ENCODE measurements at places on chromosomes 16 and 17.

GRCh38 chr17:80797741-80798594, 193.7 kb upstream of the CHMP6 start:
- DNase-seq: no peak

- peak; percentile 9 for DNase-seq
Observed at GRCh38 chr16:85781695-85782370, 17.5 kb downstream of the EMC8 start.

DNA sequence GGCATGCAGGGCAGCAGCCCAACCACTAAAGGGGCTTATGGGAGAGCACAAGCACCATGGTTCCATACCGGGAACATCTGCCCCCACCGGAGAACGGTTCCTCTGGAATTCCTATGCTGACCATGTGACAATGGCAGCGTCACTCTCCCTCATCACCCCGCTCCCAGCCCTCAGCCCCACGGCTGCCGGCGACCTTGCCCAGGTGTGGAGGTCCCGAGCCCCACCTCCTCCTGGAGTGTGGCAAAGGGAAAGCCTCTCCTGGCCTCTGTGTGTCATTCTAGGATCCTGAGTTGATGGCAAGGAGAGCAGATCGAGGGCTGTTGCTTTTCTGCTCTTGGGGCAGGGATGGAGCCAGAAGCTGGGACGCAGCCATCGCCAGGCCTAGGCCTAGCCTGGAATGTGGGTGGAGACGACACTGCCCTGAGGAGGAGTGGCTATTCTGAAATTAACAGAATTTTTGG, 17.8 kb upstream of the RNPS1 start:
- no peak for DNase-seq

DNA sequence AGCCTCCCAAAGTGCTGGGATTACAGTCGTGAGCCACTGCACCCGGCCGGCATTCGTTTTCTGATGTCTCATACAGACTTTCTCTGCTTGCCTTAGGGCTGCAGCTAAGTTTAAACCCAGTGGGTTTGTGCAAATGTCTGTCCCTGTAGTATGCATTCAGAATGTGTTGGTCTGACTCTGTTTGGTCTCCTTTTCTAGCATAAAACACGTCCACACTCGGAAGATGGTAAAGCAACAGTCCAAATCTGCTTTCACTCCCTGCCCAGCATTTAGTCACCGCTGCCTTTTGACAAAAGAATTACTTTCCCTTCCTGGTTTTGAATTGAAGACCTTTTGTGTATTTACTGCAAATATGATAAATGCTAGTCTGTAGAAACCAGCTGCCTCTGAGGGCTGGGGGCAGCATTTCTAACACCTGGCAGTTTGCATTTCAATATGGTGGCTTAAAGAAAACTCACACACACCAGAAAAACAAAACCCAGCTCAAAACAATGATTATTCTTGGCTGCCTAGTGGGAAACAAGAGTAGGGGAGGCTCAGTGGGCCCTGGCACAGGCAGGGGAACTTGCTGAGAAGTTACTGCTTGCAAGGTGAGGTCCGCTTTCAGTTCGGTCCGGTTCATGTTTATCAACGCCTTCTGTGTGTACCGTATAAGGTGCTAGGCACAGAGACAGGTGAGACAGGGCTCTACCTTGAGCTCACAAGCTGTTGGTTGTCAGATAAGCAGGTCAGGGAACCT, 56.9 kb downstream of the MSI2 start:
- DNase-seq: no peak

GRCh38 chr16:27174007-27174406, 29.3 kb upstream of the KDM8 start:
- DNase-seq: peak; percentile 67

- peak; percentile 67 for DNase-seq
Observed at GRCh38 chr17:64411999-64412771, 21.5 kb upstream of the PECAM1 start.

GRCh38 chr17:61155590-61156237, 243.9 kb upstream of the TBX2 start:
- no peak for DNase-seq

GRCh38 chr16:8768692-8769091, 28.7 kb downstream of the TMEM186 start:
- no peak for DNase-seq
